ENCODE measurements at places on chromosomes 7 and 10.

- DNase-seq: no peak
Observed at GRCh38 chr7:153835712-153836265, 216.4 kb upstream of the DPP6 start.

- DNase-seq: no peak
Observed at GRCh38 chr7:76073335-76073990, 25.6 kb downstream of the MDH2 start.

DNA sequence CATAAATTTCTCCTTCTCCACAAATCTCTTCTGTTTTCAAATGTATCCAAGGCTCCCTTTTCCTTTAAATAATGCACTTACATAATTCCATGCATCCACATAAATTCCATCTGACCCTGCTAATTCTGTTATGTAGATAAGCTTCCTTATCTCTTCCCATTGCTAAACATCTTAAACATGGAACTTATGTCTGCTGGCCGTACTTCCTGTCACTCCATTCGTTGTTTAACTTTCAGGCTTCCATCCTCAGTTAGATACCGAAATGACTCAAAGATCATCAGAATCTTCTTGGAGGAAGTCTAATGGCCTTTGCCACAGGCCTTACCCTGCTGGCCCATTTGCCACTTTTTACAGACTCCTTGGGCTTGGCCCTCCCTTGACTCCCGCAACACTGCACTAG is 330.9 kb downstream of the GFRA1 start:
- DNase-seq: no peak

GRCh38 chr10:131082201-131082850 is 229.2 kb downstream of the TCERG1L start:
- DNase-seq: no peak

- DNase-seq: no peak
Observed at GRCh38 chr10:34392641-34393170, 422.4 kb downstream of the PARD3 start.

DNA sequence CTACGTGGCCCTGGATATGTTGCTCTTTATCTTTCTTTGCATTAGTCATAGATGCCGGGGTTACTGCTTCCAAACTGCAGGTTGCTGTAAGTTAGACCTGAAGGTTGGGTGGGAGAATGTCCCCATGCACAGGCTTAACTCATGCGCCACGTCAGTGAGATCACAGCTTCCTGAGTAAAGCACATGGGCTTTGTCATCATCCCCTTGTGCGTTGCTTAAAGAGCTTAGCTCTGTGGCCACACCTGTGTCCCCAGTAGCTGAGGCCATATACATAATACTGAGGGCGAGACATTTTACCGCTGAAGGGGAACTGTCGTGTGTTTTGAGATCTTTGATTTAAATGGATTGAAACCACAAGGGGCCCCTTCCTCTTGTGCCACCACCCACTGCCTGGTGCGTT is 45.8 kb upstream of the BTBD16 start:
- DNase-seq: no peak

- DNase-seq: no peak
Observed at GRCh38 chr7:48067475-48067874, 21.6 kb upstream of the UPP1 start.

- no peak for DNase-seq
Observed at GRCh38 chr7:30503274-30504212, 1.1 kb downstream of the GGCT start.

- DNase-seq: no peak
Observed at GRCh38 chr10:103905441-103905840, 12.5 kb downstream of the STN1 start.

- DNase-seq: no peak
Observed at GRCh38 chr10:16867556-16867955, 50.3 kb upstream of the RSU1 start.

DNA sequence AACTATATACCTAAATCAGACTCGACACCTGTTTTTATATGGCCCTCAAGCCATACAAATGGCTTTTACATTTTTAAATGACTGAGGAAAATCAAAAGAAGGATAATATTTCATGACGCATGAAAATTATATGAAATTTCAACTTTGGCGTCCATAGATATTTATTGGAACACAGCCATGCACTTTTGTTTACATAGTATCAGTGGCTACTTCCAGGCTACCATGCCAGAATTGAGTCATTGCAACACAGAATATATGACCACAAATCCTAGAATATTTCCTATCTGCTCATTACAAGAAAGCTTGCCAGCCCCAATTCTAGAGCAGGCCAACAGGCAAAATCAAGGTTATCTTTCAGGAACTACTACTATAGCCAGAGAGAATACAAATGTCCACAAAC is 29.3 kb downstream of the AFAP1L2 start:
- no peak for DNase-seq

DNA sequence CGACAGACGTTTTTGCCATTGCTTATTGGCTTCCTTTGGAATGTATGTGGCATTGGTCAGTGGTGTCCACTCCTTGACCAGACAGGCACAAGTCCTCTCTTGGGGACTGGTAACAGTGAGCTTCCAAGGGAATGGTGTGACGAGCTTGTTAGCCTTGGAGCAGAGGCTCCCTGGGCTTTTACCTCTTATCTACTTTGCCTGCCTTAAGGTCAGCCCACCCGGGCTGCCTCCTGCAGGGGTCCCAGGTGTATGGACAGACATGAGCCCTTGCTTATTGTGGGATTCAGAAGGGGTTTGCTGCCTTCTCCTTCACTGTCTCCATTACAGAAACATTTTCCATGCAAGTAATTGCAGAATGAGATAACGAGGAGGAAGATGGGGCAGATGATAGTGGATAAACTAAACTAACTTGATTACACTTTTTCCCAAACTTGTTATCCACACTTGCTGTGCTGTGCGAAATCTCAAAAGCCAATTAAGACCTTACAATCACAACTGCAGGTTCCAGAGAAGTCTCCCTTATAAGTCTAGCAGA is 29.7 kb downstream of the PLPP4 start:
- DNase-seq: no peak

- DNase-seq: no peak
Observed at GRCh38 chr7:65463184-65463583, 89.5 kb downstream of the ZNF92 start.

- DNase-seq: no peak
Observed at GRCh38 chr10:105538874-105539273, 897.8 kb downstream of the SORCS3 start.

GRCh38 chr7:151862606-151863381 is 14.1 kb downstream of the PRKAG2 start:
- DNase-seq: no peak

- no peak for DNase-seq
Observed at GRCh38 chr10:112990271-112990670, 40.2 kb downstream of the TCF7L2 start.

GRCh38 chr10:88270061-88270808 is 312.9 kb downstream of the RNLS start:
- DNase-seq: no peak

GRCh38 chr10:87508837-87509236 is 4.1 kb downstream of the MINPP1 start:
- DNase-seq: no peak

DNA sequence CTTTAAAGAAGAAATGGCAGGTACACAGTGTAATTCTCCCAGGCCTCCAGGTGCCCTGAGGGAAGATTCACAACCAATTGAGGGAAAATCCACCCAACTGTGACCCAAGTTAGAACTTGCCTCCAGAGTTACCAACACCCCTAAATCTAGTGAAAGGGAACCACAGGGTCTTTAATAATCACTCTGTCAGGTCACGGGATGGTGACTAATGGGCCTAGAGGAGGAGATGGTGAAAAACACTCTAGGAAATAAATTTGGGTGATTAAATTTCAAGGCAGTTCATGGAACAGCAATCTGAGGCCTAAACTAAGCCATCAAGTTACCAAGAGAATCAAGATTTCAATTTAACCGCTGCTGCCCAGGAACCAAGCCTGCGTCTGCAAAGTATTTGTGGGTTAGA is 26.7 kb upstream of the SLF2 start:
- no peak for DNase-seq

GRCh38 chr10:78959217-78959923 is 109.4 kb upstream of the ZMIZ1 start:
- DNase-seq: no peak

DNA sequence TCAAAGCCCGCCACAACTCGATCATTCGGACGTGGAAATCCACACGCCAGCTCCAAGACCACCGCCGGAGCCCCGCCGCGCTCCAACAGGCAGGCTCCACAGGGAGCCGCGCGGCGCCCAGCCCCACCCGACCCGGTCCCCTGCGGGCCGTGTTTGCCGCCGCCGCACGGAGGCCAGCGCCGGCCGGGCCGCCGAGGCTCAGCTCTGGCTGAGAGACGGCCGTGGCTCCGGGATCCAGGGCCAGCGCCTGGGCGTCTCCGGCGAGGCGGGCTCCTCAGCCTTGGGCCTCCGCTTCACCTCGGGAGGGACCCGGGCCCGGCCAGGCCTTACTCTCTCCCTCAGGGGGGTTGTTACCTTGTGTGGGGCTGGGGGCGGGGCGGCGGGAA is 333 bp downstream of the SMNDC1 start:
- no peak for DNase-seq

DNA sequence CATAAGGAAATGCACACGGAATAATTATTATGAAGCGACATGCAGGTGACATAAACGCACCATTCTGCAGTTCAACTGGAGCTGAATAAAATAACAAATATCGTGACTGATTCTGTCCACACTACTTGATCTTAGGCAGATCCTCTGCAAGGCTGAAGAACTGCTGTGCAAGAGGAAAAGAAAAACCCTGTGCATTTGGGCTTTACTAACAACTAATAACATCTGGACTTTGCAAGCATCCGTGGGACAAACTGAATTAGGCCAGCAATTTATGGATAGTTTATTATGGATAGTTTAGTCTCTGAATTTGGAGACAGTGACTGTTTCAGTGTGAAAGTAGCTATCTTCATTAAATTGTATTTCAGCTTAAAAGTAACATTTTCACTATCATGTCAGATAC is 309.4 kb downstream of the SFMBT2 start:
- no peak for DNase-seq

DNA sequence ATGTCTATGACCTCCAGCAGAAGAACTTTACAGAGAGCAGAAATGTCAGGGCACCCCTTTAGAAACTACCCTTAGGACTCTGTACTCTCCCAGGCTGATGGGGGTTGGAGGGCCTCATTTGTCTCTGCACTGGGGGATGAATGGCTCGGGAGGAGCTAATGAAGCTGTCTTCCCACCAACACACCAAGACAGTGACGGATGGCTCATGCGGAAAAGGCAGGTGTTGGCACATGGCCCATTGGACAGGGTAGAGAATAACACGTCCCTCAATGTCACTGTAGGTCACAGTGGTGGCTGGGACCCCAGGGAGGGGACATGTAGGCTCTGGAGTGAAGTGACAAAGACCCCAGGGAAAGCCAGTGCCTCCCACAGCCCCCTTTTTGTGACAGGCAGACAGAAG is 64.0 kb upstream of the PCBD1 start:
- DNase-seq: no peak

DNA sequence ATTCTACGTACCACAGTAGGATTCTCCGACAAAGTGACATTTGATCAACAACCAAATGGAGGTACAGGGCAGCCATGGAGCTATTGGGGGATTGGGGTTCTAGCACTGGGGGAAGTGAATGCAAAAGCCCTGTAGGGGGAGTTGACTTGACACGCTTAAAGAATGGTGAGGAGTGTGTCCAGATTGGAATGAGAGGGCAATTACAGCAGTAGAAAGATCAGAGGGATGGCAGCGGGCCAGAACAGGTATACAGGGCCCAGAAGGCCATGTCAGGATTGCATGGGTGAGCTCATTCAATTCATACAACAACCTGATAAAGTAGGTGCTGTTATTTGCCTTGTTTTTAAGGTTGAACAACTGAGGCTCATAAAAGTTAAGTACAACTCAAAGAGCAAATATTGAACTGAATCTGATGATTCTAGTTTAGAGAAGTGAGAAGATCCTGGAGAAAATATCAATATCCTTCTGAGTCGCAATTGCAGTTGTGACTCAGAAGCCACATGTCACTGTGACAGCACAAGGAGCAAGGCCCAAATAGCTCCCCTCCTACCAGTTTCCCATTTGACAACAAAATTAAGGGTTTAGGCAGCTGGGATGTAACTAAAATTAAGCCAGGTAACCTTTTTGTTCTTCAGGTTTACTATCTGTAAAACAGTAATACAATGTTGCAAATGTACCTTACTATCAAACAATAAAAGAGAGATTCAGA is 28.0 kb upstream of the CTTNBP2 start:
- no peak for DNase-seq

DNA sequence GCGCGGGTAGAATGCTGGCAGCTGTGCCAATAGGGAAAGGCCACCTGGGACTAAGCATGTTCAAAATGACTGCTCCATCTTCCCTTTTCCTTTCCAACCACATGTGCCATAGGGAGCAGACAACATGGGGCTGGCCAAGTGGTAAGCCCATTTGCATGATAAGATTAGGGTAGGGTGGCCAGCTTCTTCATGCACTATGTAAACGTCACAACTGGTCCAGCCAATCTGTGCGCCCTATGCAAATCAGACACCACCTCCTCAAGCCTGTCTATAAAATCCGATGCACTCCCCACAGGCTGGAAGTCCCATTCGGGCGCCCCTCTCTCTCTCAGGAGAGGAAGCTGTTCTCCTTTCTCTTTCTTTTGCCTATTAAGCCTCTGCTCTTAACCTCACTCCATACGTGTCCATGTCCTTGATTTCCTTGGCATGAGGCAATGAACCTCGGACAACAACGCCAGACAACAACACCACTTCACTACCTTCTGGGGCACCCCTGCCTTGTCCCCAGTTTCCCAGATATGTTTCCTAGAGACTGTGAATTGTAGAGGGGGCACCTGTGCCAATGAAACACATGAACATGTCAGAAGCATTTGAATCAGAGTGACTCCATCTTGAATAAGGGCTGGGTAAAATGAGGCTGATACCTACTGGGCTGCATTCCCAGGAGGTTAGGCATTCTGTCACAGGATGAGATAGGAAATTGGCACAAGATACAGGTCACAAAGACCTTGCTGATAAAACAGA is 19.1 kb upstream of the EXOC6 start:
- DNase-seq: no peak

DNA sequence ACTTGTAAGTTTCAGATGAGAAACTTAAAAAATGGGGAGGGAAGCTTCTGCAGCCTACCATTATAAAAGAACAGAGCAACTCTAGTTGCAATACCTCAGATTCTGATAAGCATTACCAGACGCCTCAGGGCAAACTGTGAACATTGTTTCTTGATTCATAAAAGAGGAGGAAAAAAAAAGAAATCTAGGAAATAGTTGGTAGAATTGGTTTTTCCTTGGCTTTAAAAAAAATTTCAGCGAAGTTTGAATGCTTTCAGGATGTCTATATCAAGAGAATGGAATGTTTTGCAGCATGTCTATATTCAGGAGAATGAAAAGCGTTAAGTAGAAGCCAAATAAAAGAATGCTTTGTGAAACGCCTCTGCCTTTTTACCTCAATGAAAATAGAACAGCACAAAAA is 17.5 kb upstream of the ANLN start:
- DNase-seq: no peak

GRCh38 chr7:145053781-145054180 is 217.9 kb upstream of the TPK1 start:
- no peak for DNase-seq

GRCh38 chr10:24324651-24325050 is 115.7 kb downstream of the KIAA1217 start:
- no peak for DNase-seq

- DNase-seq: no peak
Observed at GRCh38 chr7:28069807-28070206, 110.8 kb downstream of the JAZF1 start.

All from naive thymus-derived CD8-positive, alpha-beta T cell (primary cell).